ENCODE measurements at places on chromosomes 12 and 14. TPM values are rescaled to one million over a fixed set of nuclear protein-coding genes. Genes with fewer than 3 reads are reported as not detected.

DNA sequence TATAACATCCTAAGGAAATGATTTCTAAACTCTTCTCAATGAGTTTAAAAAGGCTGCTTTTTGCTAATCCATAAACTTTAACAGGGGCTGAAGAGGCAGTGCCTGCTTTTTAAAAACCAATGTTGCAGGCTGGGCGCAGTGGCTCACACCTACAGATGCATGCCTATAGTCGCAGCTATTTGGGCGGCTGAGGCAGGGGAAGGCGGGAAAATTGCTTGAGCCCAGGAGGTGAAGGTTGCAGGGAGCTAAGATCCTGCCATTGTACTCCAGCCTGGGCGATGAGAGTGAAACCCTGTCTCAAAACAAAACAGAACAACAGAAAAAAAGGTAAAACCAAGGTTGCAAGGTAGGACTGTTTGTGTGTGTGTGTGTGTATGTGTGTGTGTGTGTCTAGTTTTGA is 531.2 kb downstream of the DIO2 start:
- DNase-seq, result no peak

DNA sequence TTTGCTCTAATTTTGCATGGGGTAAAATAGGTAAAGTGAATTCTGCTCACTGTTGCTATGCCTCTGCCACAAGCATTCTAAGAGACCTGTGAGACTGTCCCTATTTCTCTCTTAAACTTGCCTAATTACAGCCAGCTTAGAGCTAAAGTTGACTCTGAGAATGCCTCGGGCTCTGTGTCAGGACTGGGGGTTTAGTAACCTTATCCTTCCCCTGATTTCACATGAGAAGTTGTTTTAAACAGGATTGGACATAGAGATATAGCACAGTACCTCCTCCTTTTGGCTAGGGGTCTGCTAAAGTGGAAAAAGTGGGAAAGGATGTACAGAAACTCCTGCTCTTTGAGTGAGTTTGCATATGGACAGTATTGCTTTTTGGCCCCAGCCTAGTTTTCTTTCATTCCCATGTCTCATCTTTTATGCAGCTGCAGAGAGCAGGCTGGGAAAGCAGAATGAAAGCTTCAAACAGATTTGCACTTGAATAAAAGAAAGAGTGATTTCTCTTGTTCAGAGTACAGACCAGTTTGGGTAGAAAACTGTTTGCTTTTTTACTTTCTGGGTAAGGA is 122.0 kb downstream of the RAD51B start:
- no peak for DNase-seq

DNA sequence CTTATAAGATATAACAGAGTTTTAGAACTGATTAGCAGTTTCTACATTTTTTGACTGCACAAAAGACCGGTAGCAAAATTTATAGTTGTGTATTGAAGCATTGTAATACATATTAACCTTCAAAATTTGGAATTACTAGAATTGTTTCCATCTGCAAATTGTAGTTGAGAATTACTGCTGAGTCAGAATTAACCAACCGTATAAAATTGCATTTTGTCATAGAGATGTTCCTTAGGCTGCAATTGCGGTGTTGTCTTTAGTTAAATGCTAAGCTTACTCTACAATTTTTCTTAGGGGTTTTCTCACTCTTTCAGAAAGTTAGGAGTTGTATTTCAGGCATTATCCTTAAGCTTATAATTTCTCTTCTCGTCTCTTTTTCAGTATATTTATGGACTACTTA is 132.2 kb downstream of the PLEKHA5 start:
- DNase-seq, result no peak

- no peak for DNase-seq
Observed at GRCh38 chr12:55470088-55470829, at the start of gene OR6C70. TSS of gene OR6C70 (minus strand) at chr12:55470138. CDS start at chr12:55470138, 0 bp downstream.

- peak; percentile 27 for DNase-seq
Observed at GRCh38 chr12:109277899-109278762, 31.0 kb downstream of the FOXN4 start.

GRCh38 chr12:1252758-1253157 is 261.7 kb downstream of the ERC1 start:
- no peak for DNase-seq

DNA sequence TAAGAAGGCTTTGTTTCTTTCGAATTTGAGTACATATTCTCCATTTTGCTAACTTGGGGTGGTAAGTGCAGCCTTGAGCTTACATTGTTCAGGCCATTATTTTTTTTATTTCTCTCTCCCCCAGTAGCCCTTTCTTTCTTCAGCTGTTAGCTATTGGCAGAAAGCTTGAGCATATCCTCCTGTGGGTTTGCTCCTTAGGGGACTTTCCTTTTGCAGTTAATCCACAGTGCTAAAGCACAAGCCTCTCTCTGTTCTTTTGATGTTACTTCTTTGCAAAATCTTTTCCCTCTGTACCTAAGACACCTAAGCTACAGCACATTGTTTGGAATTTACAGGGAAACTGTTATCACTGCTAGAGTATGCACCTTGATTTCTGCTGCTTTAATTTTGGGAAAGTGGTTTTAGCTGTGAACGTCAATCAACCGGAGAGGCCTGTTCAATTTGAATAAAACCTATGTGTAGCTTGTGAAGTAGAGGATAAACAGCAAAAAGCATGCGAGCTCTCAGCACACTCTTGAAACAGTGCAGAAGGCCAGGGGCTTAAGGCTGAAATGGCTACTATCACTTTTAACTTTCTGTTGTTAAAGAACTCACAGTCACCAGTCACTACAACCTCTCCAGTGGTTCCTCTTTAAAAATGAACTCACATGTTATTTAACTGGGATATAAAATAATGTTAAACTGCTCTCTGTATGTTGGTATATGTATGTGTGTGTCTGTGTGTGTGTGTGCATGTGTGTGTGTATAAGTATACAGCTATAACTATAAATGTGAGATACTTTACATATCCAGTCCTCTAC is 139.2 kb downstream of the PDZRN4 start:
- no peak for DNase-seq

GRCh38 chr12:12800406-12801180 is 12.6 kb upstream of the DDX47 start:
- no peak for DNase-seq

GRCh38 chr12:69755302-69755701 is 16.6 kb downstream of the RAB3IP start:
- DNase-seq, result no peak

DNA sequence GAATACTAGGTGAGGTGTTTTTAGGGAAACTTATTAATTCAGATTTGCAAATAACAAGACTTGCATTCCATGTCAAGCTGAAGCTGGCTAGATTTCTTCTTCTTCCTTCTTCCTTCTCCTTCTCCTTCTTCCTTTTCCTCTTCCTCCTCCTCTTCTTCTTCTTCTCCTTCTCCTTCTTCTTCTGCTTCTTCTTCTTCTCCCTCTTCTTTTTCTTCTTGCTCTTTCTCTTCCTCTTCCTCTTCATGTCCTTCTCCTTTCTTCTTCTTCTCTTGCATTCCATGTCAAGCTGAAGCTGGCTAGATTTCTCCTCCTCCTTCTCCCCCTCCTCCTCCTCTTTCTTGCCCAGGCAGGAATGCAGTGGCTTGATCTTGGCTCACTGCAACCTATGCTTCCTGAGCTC is 297.8 kb downstream of the PRKD1 start:
- DNase-seq, result no peak

DNA sequence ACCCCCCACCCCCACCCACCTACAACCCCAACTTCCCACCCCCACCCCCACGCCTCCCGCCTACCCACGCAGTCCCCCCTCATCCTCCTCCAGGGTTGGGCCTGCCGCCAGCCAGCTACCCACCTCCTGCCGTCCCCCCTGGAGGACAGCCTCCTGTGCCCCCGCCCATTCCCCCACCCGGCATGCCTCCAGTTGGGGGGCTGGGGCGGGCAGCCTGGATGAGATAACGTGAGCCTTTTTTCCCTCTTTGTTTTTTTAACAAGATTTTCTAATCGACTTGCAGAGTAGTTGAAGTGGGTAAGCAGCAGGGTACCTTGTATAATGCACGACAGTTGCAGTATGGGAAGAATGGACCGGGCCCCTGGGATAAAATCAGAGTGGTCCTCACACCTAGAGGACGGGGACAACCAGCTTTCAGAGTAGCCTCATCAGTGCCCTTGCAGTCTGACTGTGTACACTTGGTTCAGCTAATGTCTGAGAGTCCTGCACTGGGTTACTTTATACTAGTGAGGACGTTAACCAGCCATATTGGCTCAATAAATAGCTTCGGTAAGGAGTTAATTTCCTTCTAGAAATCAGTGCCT is 29.4 kb downstream of the CCNK start:
- DNase-seq, result no peak

DNA sequence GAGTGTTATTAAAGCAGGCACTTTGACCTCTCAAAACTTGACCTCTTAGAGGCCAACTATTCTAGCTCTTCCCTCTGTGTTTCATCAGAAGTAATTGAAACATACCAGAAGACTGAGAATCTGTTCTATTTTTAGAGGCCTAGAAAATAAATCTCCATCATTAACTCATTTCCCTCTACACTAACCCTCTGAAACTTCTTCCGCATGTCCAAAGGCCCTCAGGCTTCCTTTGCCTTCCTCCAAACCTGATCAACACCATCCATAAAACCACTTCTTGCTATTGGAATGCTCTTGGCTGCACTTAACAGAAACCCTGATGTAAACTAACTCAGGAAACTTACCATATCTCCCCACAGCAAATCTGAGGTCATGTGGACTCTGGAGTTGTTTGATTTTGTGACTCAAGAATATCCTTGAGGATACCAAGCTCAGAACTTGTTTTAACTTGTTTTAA is 196.4 kb downstream of the RPAP3 start:
- peak; percentile 2 for DNase-seq

DNA sequence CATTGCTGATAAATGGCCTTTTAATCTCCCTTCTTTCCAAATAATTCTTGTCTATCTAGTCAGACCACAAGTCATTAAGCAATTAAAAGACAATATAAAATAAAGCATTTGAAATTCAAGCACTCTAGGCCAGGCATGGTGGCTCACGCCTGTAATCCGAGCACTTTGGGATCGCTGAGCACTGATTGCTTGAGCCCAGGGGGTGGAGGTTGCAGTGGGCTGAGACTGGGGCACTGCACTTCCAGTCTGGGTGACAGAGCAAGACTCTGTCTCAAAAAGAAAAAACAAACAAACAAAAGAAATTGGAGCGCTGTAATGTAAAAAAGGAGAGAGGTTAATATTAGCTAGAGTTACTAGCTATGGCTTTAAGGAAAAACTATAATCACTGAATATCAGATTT is 30.5 kb upstream of the CSRP2 start:
- peak; percentile 35 for DNase-seq

DNA sequence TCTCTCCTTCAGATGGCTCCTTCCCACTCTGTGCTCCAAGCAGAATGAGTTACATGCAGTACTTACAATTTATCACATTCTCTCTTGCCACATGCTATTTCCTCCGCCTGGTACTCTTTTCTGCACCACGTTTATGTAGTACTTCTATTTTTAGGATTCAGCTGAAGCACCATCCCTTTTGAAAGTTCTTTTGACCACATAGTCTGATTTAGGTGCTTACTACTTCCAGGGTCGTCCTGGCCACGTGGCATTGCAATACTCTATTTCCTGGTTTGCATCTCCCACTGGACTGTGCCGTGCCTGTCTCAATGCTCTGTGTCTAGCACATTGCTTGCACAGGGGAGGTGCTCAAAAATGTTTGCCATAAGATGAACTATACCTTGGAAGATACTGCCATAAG is 16.3 kb upstream of the TBC1D30 start:
- no peak for DNase-seq

- no peak for DNase-seq
Observed at GRCh38 chr12:62632411-62632918, 165.8 kb downstream of the MON2 start.

DNA sequence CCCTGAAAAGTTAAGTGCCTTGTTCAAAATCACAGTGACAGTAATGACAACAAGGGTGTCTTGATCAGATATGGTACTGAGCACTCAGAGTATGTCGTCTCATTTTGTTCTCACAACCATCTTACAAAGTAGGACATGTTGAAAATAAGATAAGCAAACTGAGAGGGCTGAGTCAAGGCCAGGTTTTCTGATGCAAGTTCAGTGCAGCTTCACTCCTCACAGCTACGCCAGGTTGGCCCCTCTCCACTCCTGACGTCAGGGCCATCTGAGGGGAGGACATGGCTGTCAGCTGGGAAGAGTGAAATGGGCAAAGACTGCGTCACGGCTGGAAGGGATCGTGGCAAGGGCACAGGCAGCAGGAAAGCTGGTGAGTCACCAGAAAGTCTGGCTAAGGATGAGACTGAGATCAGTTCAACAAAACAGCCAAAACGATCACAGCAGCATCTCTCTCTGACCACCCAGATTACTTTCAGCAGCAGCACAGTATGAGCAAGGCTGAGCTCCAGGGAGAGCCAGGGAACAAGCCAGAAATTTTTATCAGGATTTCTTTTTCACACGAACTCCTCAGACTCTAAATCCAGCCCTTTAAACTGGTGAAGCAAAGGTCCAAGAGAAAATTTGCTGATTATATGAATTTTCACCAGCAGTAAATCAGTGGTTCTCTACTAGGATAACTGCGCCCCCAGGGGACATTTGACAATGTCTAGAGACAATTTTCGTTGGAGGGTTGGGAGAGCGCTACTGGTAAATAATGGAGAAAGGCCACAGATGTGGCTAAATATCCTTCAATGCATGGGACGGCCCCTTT is 297.9 kb upstream of the AMIGO2 start:
- no peak for DNase-seq

GRCh38 chr14:52906141-52906601 is 44.7 kb downstream of the FERMT2 start:
- DNase-seq, result no peak

GRCh38 chr12:118346895-118347294 is 25.8 kb downstream of the TAOK3 start:
- DNase-seq, result no peak

DNA sequence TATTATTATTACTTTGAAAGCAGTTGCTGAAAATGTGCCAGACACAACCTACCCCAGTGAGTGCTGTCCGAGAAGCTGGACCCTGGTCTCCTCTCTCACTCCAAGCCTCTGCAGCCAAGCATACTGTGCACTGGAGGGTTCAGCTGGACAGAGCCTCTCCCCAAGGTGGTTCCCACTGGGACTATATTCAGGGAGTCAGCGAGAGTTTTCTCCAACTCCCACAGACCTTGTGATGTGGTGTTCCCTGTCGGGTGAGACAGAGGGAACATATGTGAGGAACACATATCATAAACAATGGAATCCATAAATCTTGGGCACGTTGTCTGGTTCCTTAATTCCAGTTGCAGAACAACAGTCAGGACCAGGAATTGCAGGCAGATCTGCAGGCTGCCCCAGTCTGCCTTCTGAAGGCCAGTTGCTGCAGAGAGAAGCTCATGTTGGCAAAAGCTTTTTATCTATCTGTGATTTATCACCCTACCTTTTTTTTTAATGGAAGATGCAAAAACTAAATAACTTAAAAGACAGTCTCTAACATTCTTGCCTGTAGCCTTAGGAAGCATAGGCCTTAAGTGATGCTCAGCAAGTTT is 619.8 kb upstream of the TBX3 start:
- no peak for DNase-seq

- DNase-seq, result peak; percentile 48
Observed at GRCh38 chr12:84842406-84843013, 70.1 kb downstream of the SLC6A15 start.

GRCh38 chr12:116726694-116727093 is 11.2 kb downstream of the SPRING1 start:
- DNase-seq, result no peak

The SLC25A47 gene
- 0.12 TPM for polyA plus RNA-seq

The ACOT6 gene
- polyA plus RNA-seq, result not detected

The NUP107 gene
- polyA plus RNA-seq, result 53.9 TPM

The KRT78 gene
- polyA plus RNA-seq, result not detected

The LRRC10 gene
- not detected for polyA plus RNA-seq

The SETD3 gene
- 40.7 TPM for polyA plus RNA-seq

The SOX5 gene
- polyA plus RNA-seq, result 35.8 TPM

The GLI1 gene
- 27.6 TPM for polyA plus RNA-seq

The TMBIM4 gene
- 107 TPM for polyA plus RNA-seq

The ANG gene
- 8.9 TPM for polyA plus RNA-seq

The ZDHHC22 gene
- not detected for polyA plus RNA-seq

The PRR4 gene
- polyA plus RNA-seq, result 14.2 TPM

The SVOP gene
- 0.28 TPM for polyA plus RNA-seq

The PPP1R1A gene
- 4.6 TPM for polyA plus RNA-seq

The KCNK10 gene
- polyA plus RNA-seq, result 0.18 TPM

Data from right lung (tissue), 10 donors.